ENCODE measurements at places on chromosomes 3 and 15.

DNA sequence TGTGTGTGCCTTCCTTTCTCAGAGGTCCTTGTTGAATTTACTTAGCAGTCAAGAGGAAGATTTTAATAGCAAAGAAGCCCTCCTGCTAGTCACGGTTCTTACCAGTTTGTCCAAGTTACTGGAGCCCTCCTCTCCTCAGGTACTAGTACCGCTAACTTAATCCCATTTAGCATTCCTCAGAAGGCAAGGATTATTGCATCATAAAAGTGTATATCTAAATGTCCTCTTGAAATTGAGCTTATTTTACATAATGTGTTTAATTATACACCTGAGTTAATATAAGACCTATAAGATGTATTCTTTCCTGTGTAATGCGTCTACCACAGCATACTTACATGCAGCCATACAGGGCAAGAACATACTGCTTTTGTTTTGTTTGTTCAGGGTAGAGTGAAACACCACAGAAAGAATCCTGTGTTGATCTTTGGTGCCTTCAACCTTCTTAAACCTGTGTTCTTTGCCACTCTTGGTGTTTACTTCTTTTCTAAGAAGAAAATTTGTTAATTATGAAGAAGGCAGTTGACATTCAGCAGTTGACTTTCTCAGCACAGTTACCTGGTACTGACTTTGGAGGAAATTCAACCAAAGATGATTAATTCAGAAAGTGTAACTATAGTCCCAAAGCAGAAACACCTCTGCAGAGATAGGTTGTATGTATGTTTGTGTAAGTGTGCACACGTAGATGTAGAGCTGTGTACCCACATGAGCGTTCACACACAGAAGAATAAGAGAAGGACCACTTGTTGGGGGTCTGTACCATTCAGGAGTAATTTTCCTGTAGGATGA is 33.1 kb downstream of the POLG start:
- no peak for DNase-seq

DNA sequence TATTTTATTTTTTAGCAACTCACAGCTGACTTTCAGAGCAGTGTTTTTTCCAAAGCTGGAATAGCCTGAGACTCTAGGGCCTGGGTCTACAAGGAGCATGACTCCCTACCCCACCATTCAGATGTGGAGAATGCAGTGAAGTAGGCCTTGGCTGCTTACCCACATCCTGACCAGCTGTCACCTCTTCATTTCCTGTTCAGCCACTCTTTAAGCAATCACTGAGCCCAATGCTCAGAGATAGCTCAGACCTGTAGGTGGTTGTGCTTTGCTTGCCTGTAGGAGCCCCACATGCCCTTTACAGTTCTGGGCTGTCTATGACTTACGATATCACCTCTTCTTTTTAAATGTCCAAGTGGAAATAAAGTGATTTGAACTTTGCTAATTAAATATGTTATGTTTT is 148.1 kb downstream of the NEK11 start:
- DNase-seq: no peak

GRCh38 chr3:169246158-169246557 is 417.4 kb downstream of the MECOM start:
- no peak for DNase-seq

GRCh38 chr3:48847053-48847503 is 596 bp downstream of the PRKAR2A start:
- DNase-seq: no peak

GRCh38 chr15:79523266-79523665 is 91.1 kb downstream of the MINAR1 start:
- DNase-seq: no peak

GRCh38 chr15:85024509-85025336 is 43.1 kb downstream of the PDE8A start:
- no peak for DNase-seq

DNA sequence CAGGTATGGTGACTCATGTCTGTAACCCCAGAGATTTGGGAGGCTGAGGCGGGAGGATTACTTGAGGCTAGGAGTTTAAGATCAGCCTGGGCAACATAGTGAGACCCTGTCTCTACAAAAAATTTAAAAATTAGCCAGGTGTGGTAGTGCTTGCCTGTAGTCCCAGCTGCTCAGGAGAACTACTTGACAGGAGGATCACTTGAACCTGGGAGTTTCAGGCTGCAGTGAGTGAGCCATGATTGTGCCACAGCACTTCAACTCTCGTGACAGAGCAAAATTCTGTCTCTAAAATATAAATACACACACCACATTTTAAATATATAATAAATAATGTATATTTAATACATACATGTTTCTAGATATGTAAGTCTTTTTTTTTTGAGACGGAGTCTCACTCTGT is 53.5 kb upstream of the TEX264 start:
- DNase-seq: no peak

DNA sequence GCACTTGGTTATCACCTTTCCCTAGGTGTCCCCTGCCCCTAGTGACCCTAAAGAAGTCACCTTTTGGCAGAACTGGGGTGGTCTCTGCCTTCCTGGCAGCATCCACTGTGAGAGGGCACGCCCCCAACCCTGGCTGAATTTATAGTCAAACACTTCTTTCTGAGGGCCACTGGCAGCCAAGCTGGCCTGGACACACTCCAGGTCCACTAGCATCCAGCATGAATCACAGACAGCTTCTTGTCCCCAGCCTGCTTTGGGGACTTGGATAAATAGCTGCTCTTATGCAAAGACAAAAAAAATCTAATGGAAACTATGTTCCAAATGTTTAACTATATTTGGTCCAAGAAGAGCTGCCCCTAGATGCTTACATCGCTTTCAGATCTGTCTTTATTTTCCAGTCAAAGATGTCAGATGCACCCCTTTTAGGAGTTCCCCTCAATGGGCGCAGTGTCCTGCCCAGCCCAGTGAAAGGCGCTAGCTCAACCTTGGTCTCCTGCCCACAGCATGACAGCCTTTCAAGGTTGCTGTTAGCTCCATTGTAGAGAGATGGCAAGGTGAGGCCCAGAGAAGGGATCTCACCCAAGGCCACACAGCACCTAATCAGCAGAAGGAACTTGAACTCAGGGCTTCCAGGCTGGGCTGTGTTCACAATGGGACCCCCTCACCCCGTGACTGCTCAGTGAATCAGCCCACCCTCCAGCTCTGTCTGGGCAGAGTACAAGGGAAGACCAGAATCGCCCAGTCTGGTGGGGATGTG is 7.0 kb downstream of the RASL12 start:
- no peak for DNase-seq

- no peak for DNase-seq
Measured at GRCh38 chr15:59501597-59501996, 63.6 kb downstream of the FAM81A start.

GRCh38 chr15:40471808-40472150 is 995 bp downstream of the CHST14 start:
- DNase-seq: no peak

- no peak for DNase-seq
Measured at GRCh38 chr3:151933234-151933853, 59.9 kb downstream of the SUCNR1 start.

- DNase-seq: no peak
Measured at GRCh38 chr15:26129852-26130251, 266.7 kb upstream of the ATP10A start.

- DNase-seq: no peak
Measured at GRCh38 chr3:120369037-120369467, 19.9 kb upstream of the LRRC58 start.

DNA sequence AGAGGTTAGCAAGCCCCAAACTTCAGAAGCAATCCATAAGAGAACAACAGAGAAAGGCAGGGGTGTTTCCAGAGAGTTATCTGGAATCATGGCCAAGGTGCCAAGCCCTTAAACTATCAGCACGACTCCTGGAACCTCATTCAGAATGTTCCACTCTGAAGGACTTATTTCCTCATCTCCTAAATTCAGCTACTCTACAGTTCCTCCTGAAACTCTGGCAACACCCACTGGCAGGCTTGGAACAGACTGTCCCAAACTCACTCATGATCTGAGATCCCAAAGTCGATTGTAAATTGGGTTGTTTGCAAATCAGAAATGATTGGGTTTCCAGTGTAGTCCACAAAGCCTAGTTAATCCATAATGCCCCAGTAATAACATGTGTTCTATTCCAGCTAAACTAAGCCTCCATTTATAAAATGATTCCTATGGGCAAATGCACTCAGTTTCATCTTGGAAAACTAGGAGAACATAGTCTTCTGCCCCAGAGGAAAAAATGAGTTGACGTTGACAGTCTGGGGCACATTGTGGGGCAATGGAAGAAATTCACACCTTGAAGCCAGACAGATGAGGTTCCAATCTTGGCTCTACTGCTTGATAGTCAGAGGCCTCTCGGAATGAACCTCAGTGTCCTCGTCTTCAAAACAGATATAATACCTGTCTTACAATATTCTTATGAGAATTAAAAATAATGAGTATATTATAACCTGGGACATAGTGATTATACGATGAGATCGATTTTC is 65.9 kb downstream of the SLCO2A1 start:
- no peak for DNase-seq

DNA sequence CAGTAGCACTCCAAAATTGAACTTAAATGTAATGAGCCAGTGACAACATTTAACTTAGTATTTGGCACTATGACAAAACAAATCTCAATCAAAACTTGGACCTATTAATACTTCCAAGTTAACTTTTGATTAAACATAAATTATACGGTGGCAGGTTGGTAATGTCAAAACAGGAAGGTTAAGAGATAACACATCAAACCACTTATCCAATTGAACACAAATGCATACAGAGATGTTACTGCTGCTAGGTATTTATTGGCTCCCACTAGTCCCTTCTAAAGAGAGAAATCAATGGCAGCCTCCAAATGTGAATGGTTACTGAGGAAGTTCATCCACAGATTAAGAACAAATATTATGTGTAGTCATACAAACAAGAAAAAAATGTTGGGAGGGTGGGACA is 1.8 kb downstream of the GSK3B start:
- no peak for DNase-seq

DNA sequence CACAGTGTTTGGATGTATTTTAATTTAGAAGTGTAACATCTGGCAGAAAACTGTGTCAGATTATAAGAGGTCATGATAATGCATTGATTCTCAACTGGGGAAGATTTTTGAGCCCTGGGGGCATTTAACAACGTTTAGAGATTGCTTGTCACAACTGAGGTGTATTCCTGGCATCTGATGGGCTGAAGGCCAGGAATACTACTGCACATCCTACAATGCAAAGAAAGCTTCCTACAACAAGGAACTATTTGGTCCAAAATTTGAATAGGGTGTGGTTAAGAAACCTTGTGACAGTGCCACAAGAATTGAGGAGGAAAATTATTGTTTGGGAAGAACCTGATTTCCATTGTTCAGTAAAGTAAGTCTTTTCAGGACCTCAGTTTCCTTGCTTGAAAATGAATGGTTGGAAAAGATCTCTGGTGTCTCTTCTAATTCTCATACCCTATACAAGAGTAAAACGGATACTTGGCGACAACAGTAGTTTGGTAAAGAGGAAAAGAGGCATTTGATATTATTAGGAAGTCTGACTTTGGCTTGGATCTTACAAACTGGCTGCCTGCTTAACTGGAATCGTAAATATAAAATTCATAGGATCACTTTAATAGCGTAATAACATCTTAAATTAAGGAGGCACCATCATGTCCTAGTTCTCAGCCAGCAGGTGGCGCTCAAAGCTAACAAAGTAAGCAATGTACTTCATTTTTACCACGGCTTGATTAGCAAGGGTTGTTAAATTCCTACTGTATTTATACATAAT is 4.3 kb downstream of the DAZL start:
- DNase-seq: no peak

- DNase-seq: no peak
Measured at GRCh38 chr15:23437673-23438072, 9.4 kb downstream of the GOLGA6L2 start.

GRCh38 chr3:169232863-169233262 is 430.6 kb downstream of the MECOM start:
- DNase-seq: no peak

DNA sequence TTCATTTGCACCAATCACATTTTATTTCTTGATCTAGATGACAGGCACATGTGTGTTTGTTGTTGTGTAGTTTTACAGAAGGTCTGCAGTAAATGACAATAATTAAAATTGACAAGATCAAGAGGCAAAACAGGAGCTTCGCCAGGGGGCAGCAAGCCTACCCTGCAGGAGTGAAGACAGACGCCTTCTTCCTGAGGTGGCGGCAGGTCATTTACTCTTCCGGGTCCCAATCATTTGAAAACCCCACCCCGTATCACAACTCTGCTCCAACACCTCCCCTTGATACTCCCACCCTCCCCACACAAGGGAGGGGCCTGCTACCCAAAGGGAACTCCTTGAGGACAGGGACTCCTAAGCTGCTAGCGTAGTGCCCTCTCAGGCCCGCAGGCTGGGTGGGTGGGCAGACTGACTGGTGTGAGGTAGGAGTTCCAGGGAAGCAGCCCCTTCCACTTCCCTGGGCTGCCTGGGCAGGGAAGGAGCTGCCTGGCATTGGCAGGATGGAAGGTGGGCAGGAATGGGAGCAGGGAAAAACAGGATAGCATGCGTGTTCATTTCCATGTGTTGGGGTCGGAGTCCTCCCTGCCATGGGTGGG is 13.1 kb downstream of the CHDH start:
- no peak for DNase-seq

DNA sequence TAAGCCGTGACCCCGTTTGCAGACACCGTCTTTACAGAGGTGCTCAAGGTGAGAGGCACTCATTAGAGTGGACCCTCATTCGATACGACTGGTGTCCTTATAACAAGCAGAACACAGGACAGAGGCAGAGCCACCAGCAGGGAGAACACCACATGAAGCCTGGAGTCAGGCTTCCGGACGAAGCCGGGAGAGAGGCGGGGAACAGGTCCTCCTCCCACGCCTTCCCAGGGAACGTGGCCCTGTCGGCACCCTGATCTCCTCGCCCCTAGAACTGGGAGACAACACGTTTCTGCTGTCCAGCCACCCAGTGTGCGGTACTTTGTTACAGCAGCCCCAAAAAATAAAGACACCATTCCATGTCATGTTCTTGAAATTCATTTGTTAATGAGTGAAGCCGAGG is 33.6 kb downstream of the ZDHHC19 start:
- no peak for DNase-seq

GRCh38 chr3:156037356-156037755 is 83.0 kb upstream of the KCNAB1 start:
- DNase-seq: no peak

DNA sequence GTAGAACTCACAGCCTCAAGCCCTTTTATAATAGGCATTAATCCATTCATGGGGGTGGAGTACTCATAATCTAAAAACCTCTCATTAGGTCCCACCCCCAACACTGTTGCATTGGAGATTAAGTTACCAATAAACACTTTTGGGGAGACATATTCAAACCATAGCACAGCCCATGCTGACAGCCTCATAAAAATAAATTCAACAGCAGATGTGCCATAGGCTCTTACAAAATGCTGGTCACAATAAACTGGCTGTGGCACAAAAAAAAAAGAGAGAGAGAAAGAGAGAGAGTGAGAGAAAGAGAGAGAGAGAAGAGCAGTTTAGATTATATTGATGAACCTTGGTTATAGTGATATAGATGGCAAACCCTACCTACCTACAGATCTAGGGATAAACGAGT is 1000.9 kb downstream of the TUSC7 start:
- no peak for DNase-seq

GRCh38 chr3:114351123-114351821 is 57.4 kb downstream of the TIGIT start:
- no peak for DNase-seq

- no peak for DNase-seq
Measured at GRCh38 chr3:126684218-126684751, 19.8 kb upstream of the CHCHD6 start.

All from cortex of kidney (tissue), 1 donor.